ENCODE measurements at places on chromosomes 3 and 15.

GRCh38 chr15:63135804-63136203 is 14.1 kb downstream of the LACTB start:
- DNase-seq: no peak

- DNase-seq: no peak
Measured at GRCh38 chr3:193869221-193870201, 266.4 kb upstream of the HES1 start.

DNA sequence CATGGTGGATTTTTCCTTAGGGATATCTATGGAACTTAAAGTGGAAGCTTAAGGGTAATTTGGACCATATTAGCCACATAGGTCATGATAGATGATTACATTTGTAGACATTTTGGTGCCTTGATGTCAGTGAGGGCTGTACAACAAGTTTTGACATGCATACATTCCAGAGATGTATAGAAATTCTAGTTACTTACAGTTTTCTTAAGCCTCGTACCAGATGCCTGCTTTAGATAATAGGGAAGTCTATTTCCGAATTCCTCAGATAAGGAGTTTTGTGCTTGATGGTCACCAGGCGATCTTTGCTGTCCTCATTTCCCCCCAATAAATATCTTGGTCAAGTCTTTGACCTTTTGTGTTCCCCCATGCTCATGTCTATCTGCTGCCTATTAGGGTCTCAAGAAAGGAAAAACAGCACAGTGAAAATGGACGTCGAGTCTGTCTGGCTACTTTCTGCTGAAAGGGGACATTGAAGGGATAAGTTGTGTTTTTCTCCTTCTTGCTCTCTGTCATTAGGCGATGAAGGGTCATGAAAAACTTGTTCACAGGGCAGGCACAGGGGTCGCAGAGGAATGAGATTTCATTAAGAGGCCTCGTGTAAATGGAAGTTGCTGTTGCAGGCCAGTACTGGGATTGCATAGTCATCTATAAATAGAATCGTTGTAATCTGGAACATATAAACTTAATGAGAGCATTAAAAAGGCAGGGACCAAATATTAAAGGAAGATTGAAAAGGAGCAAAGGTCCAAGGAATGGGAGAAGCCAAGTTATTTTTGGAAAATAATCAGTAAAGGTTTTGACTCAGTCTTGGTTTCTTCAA is 20.0 kb upstream of the SENP7 start:
- no peak for DNase-seq

GRCh38 chr3:126621627-126622345 is 33.1 kb downstream of the TXNRD3 start:
- no peak for DNase-seq

DNA sequence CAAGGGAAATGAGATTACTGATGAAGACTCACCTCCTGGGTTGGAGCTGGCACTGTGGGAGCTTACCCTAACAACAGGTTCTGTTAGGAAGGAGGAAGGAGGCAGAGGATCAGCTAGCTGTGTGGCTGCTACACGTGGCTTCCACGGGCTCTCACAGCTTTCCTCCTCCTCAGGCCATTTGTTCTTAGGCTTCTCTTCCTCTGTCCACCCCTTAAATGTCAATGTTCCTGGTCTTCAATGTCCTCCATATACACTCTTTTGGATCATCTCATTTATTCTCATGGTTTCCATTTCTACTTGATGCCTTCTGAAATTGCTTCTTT is 5.0 kb downstream of the PIGZ start:
- no peak for DNase-seq

- DNase-seq: no peak
Measured at GRCh38 chr3:41224120-41224806, 25.0 kb downstream of the CTNNB1 start.

GRCh38 chr15:40891810-40892446 is 2.3 kb upstream of the VPS18 start:
- peak; percentile 59 for DNase-seq

- no peak for DNase-seq
Measured at GRCh38 chr3:129864519-129864918, 29.0 kb downstream of the TMCC1 start.

- DNase-seq: peak; percentile 77
Measured at GRCh38 chr15:70196372-70197316, 98.9 kb upstream of the TLE3 start.

DNA sequence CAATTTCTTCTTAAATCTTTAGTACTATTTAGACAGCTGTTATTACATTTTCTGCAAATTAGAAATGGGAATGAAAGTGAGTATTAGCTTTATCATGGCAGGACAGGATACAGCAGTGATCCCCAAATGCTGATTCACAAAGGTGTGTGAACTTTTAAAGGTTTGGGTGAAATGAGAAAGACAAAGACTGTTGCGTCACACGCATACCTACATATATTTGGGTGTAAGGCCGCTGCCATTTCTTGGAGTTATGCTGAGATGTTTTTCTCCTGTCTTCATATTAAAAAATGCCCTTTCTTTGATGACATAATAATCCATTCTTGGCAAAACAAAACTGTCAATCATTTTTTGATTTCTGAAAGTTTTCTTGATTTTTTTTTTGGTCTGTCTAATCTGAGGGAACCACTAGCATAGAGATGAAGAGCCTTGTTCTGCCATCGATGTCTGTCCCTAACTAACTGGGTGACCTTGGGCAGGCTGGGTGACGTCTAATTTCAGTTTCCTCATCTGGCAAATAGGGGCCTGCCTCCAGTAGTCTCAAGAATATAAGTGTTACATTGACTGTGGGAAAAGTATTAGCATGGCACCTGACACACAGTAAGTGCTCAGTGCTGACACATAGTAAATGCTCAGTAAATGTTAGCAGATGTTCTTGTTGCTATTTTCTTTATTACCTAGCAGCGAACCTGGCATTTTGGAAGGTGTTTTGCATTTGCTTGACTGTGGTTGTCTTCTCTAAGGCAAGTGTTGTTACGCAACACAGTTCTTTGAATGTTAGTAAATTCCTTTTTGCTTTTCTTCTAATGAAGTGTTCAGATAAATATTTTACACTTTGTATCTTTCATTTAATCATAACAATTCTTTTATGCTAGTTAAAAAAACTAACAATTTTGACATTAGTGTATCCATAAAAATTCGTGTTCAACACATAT is 5.0 kb downstream of the MITF start:
- no peak for DNase-seq

GRCh38 chr3:126522363-126522788 is 1.6 kb upstream of the CHST13 start:
- peak; percentile 60 for DNase-seq

DNA sequence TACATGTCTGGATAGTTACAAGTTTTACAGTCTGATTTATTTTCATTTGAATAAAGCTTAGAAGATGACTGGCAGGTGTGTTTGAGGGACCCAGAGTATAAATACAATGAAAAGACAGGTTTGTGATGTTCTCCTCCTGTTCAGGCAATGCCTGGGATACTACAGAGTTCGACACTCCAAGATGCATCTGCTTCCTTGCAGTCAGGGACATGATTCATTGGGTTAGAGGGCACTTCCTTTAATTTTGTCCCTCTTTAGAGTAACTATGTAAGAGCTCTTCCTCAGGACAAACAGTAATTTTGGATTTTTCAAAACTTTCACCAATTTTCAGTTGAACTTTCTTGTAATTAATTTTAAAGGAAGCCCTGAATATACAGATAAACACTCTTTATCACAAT is 102.0 kb downstream of the LMLN start:
- DNase-seq: no peak

- no peak for DNase-seq
Measured at GRCh38 chr3:101010296-101010695, 17.1 kb upstream of the ABI3BP start.

GRCh38 chr15:52790169-52790708 is at the start of gene ONECUT1:
ONECUT1 (minus strand) TSS chr15:52790336; CDS start chr15:52789884, 452 bp downstream.
- peak; percentile 67 for DNase-seq

- DNase-seq: no peak
Measured at GRCh38 chr3:158737976-158738615, 5.8 kb upstream of the RARRES1 start.

DNA sequence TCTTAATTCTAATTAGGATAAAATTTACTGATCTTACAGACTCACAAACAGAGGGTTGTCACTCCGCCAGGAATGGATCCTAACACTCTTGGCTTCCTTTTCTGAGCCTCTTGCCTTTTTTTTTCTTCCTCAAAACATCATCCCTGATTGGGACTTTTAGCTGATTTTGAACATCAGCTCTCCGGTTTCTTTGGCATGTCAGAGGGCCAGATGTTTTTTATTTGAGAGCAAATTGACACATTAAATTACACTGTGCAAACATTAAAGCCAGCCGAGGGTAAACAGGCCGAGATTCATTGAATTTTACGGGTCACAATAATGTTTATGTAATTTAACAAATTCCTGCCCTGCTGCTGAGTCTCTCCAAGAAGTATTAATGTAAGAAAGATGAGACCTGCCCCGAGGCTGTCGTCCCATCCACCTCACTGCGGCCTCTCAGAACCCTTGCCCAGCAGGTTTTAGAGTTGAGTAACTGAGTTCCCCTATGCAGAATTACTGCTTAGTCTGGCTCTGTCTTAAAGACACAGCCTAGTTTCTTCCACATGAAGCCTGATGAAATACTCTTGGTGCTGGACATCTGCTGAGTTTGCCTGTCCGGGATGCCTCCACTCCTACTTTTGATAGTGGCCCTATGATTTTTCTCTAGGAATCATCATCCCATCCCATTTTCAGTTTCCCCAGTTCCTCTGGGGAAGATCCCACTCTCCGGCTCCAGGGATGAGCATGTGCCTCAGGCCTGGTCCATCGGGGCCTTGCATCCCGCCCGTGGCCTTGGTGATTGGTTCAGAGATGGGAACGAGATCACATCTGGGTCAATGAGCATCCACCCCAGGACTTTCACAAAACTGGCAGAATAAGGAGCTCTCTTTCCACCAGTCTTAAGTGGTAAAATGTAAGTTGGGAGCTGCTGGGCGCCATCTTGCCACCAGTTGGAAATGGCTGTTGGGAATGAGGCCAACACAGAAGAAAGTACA is 226.6 kb upstream of the TLE3 start:
- peak; percentile 59 for DNase-seq

GRCh38 chr3:17741621-17742101 is 770 bp downstream of the TBC1D5 start:
- peak; percentile 9 for DNase-seq

- DNase-seq: no peak
Measured at GRCh38 chr3:38046821-38047220, 7.8 kb downstream of the DLEC1 start.

DNA sequence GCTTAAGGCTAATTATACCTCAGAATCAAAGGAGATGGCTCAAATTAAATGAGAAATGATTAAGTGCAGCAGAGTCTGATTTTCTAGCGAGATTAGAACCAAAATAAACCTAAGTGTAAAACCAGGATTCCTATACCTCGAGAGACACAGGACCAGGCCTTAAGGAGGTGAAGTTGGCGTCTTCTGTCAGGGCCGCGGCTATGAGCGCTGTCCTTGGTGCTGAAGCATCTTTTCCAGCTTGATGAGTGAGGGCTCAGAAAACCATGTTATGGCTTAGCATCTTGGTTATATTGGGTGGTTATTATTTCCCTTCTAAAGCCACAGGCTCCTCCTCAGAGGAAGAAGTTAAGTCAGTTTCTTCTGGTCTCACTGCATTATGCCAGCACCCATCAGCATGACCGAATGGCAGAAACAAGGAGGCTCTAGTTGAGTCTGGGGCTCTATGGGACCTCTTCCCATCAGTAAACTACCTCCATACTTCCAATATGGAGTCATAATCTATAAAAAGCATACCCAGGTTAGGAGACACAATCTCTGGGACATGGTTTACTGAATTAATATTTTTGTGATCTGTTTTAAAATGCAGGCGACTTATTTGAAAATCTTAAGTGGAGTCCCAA is 120.1 kb upstream of the NMNAT3 start:
- DNase-seq: no peak

- DNase-seq: no peak
Measured at GRCh38 chr3:30596152-30596551, 10.2 kb upstream of the TGFBR2 start.

- no peak for DNase-seq
Measured at GRCh38 chr3:171620825-171621434, 160.7 kb upstream of the TNIK start.

- no peak for DNase-seq
Measured at GRCh38 chr15:67183443-67184169, 70.9 kb downstream of the AAGAB start.

GRCh38 chr3:15873415-15873814 is 75.6 kb upstream of the ANKRD28 start:
- no peak for DNase-seq

DNA sequence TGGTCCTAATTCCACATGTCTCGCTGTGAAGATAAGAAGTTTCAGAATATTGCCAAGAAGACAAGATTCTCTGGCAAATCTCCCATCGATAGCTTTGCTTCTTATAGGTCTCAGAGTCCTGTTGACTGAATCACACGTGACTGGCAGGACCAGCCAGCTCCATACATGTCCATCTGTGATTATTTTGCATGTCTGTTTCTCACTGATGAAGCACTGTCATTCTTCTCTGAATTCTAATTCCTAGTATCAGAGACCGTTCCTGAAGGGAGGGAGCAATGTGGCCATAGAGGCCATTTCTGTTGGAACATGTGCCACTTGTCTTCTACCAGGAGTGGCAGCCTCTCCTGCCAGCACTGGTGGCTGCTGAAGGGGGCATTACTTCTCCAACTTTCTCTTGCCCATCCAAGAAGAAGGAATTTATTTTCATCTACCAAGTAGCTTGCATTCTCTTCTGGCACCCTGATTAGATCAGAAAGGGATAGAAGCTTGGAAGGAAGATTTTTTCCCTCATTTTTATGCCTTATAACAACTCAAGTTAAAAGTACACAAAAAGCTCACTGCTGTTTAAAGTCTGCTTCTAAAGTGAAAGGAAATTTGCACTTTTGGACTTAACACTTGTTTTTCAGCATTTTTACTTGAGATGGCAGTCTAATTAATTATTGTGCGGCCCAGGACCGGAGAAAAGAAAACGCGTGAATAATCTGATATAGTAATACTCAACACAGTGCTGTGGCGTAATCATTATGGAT is 115.8 kb downstream of the IQCH start:
- DNase-seq: no peak

DNA sequence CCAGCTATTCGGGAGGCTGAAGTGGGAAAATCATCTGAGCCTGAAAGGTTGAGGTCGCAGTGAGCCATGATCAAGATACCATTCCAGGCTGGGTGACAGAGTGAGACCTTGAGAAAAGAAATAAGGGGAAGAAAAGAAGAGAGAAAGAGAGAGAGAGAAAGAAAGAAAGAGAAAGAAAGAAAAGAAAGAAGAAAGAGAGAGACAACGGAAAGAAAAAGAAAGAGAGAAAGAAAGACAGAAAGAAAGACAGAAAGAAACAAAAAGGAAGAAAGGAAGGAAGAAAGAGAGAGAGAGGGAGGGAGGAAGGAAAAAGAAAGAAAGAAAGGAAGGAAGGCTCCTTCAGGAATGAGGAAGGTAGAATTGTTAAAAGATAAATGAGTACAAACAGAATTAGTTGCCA is 84.5 kb downstream of the RPL22L1 start:
- no peak for DNase-seq

DNA sequence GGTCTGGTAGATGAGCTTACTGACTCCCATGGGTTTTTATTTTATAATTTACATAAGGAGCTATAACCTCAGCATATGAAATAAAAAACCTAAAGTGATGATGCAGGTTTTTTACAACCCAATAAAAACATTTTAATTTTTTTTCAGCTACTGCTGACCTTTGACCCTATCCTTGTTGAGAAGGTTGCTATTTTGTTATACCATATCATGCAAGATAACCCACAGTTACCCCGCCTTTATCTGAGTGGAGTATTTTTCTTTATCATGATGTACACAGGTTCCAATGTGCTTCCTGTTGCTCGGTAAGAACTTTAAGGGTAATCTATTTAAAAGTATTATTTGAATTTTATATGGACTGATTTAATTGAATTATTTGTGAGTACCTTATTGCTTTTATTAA is 70.8 kb downstream of the DNAJC13 start:
- DNase-seq: no peak
